Fibroblast of skin of abdomen (primary cell): ENCODE measurements at places on chromosomes 12 and 14.

DNA sequence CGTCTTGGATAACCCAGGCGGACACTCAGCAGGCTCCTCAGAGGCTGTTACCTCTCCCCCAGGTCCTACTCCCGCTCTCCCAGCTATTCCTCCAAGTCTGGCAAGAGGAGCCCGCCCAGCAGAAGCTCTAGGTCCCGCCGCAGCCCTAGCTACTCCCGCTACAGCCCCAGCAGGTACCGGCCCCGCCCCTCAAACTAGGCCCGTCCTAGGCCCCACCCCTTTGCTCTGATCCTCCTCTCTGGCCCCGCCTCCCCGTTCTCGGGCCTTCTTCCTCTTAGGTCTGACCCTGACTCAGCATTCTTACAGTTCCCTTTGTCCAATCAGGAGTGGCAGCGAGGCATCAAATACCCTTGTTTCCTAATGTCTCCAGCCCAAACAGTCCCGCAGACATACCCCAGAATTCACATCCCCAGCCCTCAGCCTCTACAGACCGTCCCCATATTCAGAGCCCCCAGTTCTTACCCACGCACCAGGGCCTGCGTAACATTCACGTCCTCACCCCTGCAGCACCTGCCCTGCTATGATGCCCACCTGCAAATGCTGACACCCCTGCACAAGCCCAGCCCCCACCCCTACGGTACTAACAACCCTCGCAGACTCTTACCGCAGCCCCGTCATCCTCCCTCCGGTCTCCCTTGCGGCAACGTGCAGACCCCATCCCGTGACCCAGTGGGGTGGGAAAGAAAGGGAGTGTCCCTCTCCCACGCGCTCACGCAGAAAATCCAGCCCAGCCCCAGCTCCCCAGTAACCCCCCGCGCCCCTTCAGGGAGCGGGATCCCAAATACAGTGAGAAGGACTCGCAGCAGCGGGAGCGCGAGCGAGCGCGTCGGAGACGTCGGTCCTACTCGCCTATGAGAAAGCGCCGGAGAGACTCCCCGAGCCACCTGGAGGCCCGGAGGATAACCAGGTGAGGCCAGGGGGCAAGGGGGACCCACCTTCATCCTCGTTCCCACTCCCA is 25.0 kb upstream of the HSPB8 start:
- peak; percentile 32 for DNase-seq

DNA sequence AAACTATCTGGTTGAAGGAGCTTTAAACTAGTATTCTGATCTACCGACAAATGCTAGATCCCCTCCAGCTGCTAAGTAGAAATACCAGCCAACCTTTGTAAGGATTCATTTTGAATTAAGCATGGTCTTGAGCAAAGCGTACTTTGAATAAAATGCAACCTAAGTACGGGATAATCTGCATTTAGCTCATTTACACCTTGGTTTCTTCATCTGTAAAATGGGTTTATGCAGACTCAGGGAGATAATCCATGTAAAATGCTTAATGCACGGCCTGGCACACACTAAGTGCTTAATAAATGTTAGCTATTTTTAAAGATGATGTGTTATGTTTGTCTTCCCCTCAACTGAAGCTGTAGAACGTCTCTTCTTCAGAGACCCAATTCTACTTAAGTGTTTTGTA is 15.9 kb downstream of the EGLN3 start:
- DNase-seq: no peak

DNA sequence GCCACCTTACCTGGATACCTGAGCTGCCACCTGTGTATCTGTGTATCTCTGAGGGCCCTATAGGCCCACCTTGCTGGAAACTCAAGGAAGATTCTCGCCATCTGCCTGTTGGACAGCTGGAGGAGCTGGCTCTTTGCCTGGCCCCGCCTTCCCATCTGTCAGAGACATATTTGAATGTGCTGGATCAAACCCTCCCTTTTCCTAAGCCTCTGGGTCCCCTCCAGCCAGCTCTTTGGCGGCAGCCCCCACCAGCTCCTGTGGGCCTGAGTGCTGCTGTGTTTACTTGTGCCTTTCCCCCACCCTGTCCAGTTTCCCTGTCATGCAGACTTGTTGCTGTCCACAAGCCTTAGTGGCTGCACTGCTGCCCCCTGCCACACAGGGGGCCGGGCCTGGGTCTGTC is 55.9 kb upstream of the SRSF5 start:
- peak; percentile 30 for DNase-seq

DNA sequence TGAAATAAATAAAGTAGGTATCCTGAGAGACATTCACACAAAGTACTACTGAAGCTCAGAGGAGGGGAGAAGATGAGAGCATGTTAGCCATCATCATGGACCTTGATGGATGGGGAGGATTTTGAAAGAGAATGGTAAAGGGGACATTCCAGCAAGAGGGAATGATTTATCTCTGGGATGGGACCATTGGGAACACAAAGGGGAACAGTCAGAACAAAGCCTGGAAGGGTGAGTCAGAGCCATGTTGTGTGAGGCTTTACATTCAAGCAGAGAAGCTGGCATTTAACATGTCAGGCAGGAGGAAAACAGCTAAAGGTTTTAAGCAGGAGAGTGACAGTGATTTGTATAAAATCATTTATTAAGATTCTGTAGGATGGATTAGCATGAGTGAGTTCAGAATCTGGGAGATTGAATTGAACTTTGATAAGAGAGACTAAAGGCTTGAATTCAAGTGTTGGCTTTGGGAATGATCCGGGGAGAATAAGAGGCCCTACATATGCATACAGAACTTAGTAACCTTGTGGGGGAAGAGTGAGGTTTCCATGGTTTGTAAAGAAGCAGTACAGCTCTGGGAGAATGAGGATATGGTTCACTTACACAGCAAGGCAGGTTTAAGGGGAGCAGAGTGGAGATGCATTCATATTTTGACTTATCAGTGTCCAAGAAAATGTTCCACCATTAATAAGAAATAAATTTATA is 174.4 kb downstream of the SYT10 start:
- no peak for DNase-seq

DNA sequence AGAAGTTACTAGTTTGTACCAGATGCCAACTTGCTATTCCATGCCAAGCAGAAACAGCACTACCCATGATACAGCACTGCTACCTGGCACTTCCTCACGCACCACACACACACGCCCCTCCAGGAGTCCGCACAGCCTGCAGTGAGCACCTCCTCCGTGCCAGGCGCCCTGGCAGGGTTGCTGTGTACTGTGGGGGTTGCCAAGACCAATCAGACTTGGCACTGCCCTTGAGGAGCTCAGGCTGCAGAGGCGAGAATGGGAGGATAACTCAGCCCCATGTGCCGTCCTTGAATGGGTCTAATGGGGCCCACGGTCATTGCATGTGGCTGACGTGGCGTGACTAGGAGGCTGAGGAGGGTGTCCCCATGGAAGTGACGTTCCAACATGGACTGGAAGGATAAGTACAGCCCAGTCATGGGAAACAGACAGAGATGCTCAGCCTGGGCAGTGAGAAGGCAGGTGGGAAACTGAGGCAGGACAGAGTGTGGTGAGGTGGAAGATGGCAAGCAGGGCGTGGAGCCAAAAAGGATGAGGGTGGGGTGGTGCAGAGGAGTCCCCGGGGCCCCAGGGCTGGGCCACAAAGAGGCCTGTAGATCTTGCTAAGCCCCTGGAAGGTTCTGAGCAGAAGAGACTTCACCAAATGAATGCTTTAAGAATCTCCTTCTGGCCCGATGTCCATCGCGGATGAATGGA is 65.3 kb upstream of the C14orf180 start:
- DNase-seq: no peak

DNA sequence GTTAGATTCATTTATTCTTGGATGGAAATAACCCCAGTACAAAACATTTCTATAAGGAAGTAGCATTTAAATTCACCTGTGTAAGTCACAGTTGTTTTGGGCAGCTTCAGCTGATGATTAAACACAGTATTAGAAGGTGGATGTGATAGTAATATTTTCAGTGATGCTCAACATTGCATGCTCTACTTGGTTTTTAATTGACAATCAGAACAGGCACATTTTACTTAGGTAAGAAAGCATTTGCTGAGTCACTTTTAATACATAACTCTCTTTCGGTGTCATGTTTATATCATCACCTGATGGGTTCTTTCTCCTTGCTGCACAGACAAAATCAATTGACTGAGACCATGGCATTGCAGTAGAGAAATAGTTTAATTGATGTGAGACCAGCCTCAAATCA is 80.7 kb downstream of the CMAS start:
- DNase-seq: no peak

DNA sequence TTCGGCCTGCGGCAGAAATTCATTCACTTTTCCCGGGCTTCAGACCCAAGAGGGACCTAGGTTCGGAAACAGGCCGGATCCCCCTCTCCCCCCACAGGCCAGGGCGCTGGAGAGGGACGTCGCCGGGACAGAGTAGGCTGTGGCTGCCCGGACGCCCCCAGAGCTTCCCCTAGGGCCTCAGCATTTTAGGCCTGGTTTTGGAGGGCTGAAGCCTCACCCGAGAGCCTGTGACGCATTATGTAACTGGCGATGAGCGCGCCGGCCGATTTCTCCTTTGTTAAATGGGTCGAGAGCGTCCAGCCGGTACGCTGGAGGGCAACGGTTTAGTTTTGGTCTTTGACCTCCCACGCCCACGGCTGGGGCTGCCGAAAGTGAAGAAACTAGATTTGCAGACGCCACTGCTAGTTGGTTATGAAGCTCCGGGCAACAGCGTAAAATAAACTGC is 657 bp downstream of the PEBP1 start:
- DNase-seq: peak; percentile 28

DNA sequence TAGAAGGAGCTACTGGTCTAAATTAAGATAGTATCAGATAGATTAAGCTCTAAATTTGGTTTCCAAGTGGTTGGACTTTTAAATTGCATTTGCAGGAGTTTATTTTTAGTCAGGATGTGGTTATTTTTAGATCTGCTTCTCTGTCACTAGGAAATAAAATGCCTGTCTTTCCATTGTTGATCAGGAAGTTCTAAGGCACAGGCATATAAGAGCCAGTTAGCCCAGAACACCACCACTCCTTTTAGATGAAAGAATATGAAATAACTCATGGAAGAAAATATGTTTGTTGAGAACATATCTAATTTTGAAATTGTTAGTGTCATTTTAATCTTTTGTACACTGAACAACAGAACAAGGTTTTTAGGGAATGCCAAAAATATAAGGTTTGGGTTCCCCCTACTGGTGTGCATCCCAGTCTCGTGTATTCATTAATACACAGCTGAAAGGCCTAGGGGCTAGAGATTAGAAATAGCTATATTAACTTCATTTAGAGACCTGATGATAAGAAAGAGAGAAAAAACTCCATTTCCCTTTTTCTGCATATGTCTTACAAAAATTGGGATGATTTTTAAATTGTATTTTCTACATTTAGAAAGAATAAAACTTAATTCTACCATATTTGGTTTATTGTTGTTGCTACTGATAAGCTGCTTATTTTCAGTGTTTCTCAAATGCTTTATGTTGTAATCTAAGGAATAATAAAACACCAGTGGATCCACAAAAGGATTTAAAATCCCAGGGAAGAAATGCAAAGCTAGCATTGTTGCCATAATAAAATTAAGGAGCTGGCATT is 67.2 kb downstream of the RIC8B start:
- DNase-seq: peak; percentile 41

GRCh38 chr12:112087055-112087850 is 21.3 kb downstream of the NAA25 start:
- no peak for DNase-seq

DNA sequence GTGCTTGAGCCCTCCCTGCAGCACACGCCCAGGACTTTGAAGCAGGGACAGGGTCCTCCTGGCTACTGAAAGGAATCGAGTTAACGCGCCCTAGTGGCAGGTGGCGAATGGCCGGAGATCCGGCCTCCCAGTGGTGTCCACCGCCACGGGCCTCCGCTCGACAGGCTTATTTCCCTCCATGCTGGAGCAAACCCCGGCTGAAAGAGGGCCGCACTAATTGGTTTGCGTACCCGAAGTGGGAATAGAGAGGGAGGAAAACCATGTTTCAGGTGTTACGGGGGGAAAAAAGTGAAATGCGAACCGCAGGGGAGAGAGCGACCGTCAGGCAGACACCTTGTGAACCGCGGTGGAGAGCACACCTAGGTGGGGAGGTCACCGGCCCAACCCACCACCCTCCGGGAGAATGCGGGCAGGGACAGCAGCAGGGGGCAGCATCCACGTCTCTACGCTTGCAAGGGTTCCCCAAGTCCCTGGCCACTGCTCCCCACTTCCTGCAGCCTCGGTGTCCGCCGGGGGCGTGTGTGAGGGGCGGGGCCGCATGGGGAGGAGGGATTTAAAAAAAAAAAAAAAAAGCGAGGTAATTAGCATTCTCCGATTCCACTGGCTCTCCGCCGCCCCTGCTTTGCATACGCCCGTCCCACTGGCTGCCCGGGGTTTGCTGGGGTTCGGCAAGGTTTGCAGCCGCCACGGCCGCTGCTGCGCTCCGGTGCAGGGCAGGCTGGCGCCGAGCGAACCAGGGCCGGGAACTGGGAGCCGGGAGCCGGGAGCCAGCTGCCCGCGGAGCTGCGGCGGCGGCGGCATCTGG is 224.6 kb upstream of the CRY1 start:
- DNase-seq: peak; percentile 90

DNA sequence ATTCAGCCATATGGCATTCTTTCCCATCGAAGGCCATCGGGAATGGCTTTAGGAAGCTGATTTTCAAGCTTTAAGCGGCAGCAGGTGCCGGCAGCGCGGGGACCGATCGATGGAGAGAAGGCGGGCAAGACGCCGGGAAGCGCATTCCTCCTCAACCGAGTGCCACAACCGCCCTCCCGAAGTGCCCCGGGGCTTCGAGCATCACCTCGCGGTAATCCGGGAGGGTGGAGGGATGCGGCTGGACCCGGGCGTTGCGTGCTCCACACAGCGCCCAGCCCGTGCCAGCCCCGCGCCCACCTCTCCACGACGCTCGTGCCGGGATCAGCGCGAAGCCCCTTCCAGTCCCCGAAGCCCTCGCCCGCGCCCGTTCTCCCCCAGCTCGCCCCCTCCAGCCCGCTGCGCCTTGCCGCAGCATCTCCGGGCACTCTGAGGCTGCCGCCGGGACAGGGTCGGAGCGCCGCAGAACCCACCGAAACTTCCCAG is 3.2 kb downstream of the USP44 start:
- DNase-seq: no peak

- DNase-seq: no peak
Measured at GRCh38 chr14:24181371-24182077, 7.1 kb downstream of the IPO4 start.

DNA sequence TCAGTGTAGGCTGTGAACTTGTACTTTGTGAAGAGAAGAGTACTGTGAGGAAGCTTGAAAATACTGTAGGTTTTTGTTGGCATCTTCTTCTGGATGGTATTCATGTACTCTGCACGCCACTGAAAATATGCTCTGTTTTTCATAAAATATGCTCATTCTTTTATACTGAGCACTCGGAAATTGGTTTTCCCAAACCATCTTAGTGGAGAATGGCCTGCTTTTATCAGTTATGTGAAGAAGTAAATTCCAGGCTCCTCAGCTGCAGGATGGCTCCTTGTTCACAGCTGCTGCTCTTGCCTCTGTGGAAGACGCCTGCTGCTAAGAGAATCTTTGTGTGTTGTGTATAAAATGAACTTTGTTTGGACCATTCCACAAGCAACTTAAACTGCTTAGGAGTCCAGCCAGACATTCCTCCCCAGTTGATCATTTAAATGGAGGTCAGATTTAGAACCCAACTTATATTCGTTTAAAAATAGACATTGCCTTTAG is 443.5 kb upstream of the RGS6 start:
- peak; percentile 63 for DNase-seq
